ENCODE measurements at places on chromosomes 12 and 14.

- no peak for DNase-seq
These were observed 17.4 kb downstream of the COL2A1 start for GRCh38 chr12:47986832-47987231.

DNA sequence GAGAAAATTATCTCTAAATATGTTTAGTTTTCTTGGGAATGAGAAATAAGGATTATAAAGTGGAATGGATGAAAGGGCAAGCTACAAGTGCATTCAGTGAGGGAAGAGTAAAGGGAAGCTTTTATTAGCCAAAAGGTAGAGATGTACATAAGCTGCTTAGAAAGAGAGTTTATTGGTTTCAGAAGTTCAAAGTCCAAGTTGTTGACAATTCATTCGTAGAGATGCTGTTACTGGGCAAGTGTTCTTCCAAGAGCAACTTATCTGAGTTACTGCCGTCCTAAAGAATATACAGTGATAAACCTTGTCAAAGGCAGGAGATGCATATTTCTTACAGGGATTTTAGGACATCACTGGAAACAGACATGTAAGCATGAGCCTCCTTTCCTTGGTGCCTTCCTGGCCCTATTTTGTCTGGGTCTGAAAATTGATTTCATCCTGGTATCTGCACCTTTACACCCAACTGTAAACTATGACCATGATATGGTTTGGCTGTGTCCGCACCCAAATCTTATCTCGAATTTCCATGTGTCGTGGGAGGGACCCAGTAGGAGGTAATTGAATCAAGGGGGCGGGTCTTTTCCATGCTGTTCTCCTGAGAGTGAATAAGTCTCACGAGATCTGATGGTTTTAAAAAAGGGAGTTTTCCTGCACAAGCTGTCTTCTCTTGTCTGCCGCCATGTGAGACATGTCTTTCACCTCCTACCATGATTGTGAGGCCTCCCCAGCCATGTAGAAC is 46.8 kb downstream of the TRMT5 start:
- no peak for DNase-seq

DNA sequence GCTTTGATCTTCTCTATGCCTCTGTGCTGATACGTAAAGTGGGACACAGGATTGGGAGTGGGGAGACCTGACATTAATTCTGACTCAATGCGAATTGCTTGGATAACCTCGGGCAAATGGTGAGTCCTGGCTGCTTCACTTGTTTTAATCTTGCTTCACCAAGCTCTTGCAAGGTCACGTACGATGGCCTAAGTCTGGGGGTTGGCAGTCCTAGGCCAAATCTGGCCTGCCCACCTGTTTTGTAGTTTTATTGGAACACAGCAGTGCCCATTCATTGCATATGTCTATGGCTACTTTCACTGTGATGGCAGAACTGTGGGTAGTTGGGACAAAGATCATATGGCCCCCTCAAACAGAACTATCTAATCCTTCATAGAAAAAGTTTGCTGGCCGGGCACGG is 13.4 kb downstream of the CLSTN3 start:
- no peak for DNase-seq

- no peak for DNase-seq
These were observed 16.8 kb upstream of the EIF5 start for GRCh38 chr14:103317251-103317650.

DNA sequence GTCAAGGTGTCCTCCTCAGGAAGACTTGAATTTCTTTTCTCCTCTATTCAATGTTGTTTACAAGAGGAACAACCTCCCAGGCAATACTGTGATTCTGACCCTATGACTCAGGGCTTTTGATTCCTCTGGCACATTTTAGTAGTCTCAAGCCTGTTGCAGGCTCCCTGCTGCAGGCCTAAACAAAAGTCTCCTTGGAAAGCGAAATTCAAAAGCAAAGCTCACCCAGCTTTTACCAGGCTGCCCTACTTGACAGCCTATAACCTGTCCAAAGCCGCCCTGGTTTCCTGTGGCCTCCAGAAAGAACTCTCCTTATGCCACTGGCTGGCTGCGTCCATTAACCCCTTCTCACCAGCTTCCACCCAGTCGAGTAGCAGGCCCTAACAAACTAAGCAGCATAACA is 11.6 kb downstream of the FGD6 start:
- no peak for DNase-seq

DNA sequence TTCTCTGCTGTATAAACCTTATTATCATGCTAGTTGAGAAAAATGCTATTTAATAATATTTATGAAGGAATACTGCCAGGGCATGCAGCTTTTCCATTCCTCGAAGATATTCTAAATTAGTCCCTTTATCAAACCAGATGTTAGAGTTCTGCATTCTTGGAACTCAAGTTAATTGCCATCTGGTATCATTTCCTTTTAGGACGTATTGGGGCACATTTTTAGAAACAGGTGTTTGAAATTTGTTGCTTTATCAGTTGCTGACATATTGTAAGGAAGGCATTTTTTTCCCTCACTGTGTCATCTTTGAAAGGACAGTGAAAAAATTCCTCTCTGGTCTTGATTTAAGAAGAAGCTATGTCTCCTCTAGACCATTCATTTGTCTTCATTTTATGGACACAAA is 471.2 kb upstream of the PRICKLE1 start:
- no peak for DNase-seq

GRCh38 chr12:65666876-65667275 is 157.4 kb upstream of the HMGA2 start:
- no peak for DNase-seq

DNA sequence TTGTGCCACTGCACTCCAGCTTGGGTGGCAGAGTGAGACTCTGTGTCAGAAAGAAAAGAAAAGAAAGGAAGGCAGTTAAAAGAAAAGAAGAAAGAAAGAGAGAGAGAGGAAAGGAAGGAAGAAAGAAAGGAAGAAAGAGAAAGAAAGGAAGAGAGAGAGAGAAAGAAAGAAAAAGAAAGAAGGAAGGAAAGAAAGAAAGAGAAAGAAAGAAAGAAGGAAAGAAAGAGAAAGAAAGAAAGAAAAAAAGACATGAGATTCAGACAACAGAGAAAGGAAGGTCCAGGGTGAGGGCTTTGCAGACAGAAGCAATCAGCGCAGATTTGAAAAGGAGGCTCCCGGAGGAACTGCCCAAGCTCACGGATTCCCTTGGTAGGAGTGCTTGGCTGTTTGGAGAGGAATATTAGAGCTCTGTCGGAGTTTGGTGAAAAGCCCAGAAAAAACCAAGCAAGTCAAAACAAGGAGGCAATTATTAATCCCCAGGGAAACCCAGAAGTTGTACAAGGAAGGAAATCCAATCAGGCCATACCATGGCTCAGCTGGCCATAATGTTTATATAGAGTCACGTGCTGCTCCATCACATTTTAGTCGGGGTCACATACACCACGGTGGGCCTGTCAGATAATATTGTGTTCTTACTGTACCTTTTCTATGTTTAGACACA is 11.6 kb upstream of the CCDC85C start:
- no peak for DNase-seq

- no peak for DNase-seq
These were observed 72.2 kb downstream of the SPTB start for GRCh38 chr14:64807551-64807950.

GRCh38 chr14:75319021-75319420 is 40.4 kb downstream of the FOS start:
- no peak for DNase-seq

DNA sequence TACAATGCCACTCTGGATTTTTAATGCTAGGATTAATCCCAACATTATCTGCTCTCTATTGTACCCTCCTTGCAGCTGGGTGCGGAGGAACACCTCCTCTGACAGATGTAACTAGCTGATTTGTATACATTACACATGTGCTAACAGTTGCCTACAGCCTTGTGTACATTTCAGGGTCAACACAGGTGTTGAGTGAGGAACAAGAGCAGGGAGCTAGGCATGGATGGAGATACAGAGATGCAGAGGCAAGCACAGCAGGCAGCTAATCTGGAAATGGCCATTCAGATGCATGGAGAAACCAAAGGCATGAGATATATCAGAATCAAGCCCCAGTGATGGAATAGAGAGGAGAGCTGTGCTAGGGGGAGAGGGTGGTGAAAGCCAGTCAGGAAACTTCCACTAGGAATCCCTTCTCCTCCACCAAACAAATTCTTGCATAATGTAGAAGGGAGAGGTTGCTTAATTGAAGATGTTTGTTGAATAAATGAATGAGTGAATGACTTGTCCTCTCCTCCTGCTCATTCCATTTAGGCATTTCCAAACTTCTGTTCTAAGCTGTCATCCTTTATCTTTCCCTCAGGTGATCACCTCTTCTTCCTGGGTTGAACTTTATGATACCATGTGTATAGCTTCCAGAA is 313.2 kb downstream of the ATP23 start:
- DNase-seq, result no peak

- no peak for DNase-seq
These were observed 184.2 kb upstream of the LHX5 start for GRCh38 chr12:113655919-113656318.

GRCh38 chr14:22265319-22266141 is 323.5 kb downstream of the DAD1 start:
- DNase-seq, result no peak

GRCh38 chr14:39875028-39875427 is 442.8 kb upstream of the FBXO33 start:
- DNase-seq, result no peak

DNA sequence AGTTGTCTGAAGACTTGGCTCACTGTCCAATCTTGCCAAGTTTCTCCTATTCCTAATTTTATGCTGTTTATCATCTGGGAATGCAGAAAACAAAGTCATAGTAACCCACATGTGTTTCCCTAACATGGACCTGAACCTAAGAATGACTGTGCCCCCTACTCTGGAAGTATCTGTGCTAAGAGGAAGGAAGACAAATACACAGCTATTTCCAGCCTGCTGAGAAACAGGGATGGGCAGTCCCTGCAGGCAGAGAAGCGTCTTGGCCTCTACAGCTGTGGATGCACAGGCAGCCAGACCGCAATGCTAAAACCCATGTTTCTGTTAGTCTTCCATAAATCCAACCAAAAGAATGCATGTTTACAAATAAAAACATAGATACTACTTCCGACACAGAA is 56.2 kb downstream of the DUSP16 start:
- DNase-seq, result no peak

DNA sequence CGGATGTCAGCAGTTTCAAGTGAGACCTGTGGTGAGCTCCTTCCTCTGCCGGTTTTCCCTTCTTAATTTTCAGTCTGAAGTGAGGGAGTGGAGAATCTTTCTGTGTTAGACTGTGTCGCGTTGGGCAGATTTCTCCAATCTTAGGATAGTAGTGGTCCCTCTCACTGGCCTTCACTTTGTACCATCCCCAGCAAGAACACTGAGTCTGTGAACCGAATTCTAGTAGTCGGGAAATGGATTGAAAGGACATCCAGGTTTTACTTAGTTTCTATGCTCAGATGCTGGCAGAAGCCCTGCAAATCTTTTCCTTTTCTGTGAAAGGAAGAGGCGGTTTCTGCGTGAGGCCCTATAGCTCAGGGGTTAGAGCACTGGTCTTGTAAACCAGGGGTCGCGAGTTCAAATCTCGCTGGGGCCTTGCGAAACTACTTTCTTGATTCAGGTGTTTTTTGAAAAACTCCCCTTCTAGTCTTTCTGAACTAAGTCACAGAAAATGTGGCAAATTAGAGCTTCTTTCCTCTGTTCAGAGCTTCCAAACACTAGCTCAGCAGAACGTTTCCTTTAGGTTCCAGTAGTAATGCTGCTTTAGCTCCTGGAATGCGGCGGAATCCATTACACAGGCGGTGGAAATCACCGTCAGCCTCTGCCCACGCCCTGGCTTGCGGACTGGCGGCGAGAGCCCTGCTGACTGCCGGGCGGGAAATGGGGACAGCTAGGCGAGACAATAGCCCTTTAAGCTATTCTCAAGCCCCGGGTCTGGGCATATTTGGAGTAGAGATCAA is 2.8 kb upstream of the RNASE4 start:
- DNase-seq, result peak; percentile 98

- no peak for DNase-seq
These were observed 2.1 kb downstream of the TNS2 start for GRCh38 chr12:53051881-53052412.

DNA sequence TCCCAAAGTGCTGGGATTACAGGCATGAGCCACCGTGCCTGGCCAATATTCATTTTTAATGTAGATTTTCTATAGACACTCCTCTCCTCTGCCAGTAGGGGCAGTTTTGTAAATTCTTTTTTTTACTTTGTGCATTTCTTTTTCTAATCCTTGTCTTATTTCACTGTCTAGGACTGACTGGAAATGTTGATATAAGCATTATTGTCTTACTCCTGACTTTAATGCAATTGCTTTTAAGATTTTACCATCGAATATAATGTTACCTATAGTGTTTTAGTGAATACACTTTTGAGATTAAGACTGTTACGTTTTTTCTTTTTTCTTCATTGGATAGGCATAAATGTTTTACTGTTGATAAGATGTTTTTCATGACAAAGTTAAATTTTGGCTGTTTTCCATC is 35.4 kb upstream of the EMP1 start:
- no peak for DNase-seq

DNA sequence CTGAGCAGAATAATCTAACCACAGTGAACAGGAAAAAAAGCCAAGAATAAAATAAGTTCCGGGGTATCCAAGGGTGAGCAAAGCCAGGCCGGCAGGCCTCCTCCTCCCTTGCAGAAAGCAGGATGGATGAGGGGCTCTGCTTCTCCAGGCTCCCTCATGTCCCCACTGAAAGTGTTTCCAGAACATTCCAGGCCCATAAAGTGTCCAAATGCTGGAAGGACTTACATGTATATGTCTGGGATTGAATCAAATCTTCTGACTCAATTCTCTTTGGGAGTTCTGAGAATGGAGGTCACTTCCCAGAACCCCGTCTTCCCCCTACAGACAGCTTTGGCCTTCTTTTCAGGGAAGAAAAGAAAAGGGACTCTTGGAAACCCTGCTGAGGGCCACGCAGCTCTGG is 25.0 kb upstream of the BDKRB1 start:
- DNase-seq, result no peak

DNA sequence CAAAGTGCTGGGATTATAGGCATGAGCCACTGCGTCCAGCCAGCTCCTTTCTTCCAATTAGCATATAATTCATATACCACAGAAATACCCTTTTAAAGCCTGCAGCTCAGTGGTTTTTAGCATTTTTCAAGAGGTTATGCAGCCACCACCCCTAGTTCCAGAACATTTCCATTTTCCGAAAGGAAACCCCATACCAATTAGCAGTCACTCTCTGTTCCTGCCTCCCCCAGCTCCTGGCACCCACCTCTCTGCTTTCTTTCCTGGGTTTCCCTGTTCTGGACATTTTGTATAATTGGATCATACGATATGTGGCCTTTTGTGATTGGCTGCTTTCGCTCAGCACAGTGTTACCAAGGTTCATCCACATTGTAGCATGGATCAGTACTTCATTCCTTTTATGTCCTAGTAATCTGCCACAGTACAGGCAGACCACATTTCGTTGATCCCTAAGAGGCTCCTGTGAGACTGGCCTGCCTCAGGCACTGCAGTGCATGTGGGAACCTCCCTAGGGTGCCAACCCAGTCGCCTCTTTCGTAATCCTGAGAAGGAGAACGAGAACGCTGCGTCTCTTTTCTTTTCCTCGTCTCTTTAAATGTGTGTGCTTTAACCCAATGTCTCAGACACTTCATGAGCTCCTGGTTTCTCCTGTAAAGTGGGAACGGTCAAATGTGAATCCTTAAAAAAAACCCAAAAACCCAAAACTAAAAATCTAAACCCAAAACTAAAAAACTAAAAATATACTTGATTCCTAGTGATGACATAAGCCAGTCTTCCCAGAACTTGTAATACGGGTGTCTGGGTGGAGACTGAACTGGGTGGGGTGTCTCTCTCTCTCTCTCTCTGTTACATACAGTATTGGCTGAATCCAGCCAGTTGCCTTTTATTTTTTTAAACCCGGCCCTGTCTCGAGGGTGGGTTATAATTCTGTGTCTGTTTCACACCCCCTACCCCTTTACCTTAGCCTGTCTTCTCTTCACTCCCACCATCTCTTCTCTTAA is 14.7 kb downstream of the AACS start:
- no peak for DNase-seq

GRCh38 chr14:105933238-105933637 is 406.9 kb downstream of the TMEM121 start:
- no peak for DNase-seq

Measured in activated CD8-positive, alpha-beta memory T cell treated with anti-CD3 and anti-CD28 coated beads for 24 hours (primary cell).